ENCODE measurements at places on chromosomes 4 and X.

DNA sequence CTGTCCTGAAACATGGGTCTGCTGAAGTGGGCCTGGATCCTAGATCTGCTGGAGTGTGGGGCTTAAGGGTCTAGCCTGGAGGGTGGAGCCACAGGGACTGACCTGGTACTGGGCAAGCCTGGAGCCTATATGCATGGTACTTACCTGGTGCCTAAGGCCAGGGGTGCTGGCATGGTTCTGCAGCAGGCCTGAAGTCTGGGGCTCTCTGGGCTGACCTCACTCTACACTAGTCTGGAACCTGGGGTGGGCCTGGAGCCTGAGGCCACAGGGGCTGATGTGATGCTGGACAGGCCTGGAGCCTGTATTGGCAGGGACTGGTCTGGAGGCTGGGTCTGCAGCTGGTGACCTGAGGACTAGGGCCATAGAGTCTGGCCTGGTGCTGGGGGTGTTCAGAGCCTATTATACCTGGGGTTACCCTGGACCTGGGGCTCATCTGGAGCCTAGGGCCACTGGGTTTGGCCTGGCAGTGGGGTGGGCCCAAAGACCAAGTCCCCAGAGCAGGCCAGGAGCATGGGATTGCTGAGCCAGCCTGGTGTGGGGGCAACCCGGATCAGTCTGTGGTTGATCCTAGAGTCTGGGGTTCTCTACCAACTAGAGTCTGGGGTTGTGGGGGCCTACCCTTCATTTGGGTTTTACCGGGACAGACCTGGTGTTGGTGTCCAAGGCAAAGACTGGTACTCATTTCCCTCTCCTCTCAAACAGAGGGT is 179.6 kb downstream of the SLC4A4 start:
- no peak for DNase-seq

GRCh38 chrX:101658661-101659491 is 774 bp downstream of the ARMCX2 start:
- DNase-seq = no peak

- no peak for DNase-seq
Observed at GRCh38 chr4:109497511-109497910, 62.5 kb upstream of the MCUB start.

GRCh38 chr4:39559626-39560025 is 32.4 kb upstream of the UGDH start:
- no peak for DNase-seq

DNA sequence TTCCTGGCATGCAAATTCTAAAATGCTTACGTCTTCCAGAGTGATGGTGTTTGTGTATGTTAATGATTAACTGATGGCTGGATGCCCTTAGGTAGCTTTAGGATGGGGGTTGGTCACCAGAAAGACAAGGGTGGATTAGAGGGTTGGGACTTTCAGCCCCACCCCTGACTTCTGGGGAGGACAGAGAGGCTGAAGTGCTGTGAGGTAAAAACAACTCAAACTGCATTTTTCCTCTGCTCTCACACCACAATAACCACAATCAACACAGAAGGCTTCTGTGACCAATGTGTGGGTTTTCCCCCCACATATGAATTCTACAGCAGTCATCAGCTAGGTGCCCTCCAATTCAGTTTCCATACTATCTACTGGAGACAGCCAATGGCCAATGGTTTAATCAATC is 18.7 kb upstream of the DDIT4L start:
- no peak for DNase-seq

- DNase-seq = no peak
Observed at GRCh38 chr4:182704077-182704476, 213.1 kb downstream of the DCTD start.

DNA sequence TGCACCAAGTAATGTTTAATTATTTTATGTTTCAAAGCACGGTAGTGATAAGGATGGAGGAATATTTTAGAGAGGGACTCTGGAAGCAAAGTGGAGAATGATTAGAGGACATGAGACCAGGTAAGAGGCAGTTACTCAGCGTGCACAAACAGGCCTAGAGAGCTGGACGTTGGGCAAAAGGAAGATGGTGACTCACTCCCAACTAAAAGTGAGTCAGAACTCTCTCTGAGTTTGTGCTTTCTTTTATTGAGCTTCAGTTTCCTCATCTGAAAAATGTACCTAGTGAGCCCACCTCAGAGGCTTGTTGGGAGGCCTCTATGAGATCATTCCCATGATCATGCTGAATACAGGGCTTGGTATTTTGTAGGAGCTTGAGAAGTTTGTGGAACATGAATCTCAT is 1.6 kb upstream of the ZC4H2 start:
- no peak for DNase-seq

DNA sequence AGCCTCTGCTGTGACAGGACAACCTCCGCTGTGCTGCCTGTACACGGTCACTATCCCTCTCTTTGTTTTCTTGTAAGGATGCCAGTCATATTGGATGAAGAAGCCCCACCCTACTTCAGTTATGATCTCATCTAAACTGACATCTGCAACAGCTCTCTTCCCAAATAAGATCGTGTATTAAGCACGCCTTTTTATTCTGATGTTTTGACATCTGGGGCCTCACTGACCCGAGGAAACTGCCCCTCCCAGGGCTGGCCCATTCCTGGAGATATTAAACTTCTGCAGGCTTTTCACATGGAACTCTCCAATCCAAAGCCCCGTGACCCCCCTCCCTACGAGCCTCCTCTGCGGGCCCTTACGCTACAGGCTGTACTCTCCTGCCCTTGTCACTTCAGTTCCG is 232.0 kb downstream of the ARHGAP10 start:
- DNase-seq = no peak

DNA sequence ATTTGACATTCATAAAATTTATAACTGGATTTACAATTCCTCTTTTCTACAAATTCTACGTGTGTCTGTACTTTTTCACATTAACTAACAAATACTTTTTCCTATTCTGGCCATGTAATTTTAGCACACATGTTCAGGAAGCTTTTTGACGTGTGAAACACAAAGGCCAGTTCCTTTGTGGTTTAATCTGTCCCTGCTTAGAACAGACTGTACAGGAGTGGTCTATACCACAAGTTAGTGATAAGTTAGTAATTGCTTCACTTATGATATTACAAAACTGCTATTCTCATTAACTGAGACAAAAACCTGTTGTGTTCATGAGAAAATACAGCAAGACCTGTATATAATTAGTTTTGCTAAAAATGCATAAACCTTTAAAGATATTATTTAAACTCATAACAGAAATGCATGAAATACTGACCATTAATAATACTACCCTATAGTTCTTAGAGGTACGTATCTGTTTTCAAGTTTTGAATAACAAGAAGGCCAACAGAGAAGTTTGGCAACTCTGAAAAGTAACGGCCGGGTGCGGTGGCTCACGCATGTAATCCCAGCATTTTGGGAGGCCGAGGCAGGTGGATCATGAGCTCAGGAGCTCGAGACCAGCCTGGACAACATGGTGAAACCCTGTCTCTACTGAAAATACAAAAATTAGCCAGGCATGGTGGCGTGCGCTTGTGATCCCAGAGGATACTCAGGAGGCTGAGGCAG is 13.7 kb upstream of the AREG start:
- DNase-seq = no peak

DNA sequence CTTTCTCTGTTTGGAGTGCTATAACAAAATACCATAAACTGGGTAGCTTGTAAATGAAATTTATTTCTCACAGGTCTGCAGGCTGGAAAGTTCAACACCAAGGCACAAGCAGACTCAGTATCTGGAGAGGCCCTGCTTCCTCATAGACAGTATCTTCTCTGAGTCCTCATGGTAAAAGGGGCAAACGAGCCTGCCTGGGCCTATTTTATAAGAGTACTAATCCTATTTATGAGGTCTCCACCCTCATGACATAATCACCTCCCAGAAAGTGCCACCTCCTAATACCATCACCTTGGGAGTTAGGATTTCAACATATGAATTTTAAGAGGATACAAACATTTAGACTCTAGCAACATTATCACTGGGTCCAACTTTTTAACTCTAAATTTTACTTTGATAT is 200.3 kb downstream of the STPG2 start:
- DNase-seq = no peak

Measured in fibroblast of skin of left biceps (primary cell).